Peyer's patch (tissue), 4 donors: ENCODE measurements at places on chromosomes 1 and 21. TPM values are rescaled to one million over a fixed set of nuclear protein-coding genes. Genes with fewer than 3 reads are reported as not detected.

Gene TPTE
- not detected for total RNA-seq

Gene CADM3
- total RNA-seq: 7.2 TPM

Gene KPRP
- not detected for total RNA-seq

Gene RABGAP1L
- 173 TPM for total RNA-seq

Gene MLLT11
- total RNA-seq: not detected

Gene KIF2C
- 2.5 TPM for total RNA-seq

Gene S100PBP
- total RNA-seq: 178 TPM

Gene CHRM3
- 17.2 TPM for total RNA-seq

Gene SYT14
- total RNA-seq: not detected

Gene SMCP
- total RNA-seq: not detected

Gene MROH7
- 22.3 TPM for total RNA-seq

Gene PLPPR5
- total RNA-seq: not detected

Gene CYP4A22
- total RNA-seq: not detected

Gene HTR1D
- 12.6 TPM for total RNA-seq

Gene NBPF20
- total RNA-seq: 4.0 TPM

Gene RYR2
- total RNA-seq: 1.2 TPM

Gene TNN
- 0.35 TPM for total RNA-seq

Gene SLC45A1
- 2.5 TPM for total RNA-seq

Gene ANKRD34A
- 0.54 TPM for total RNA-seq

Gene ALPL
- total RNA-seq: 10.7 TPM

Gene NOS1AP
- 18.5 TPM for total RNA-seq

Gene HORMAD1
- 1.6 TPM for total RNA-seq

Gene IGFN1
- not detected for total RNA-seq

Gene CYYR1
- total RNA-seq: 4.1 TPM

Gene FHAD1
- 0.95 TPM for total RNA-seq

Gene GRIK1
- not detected for total RNA-seq

Gene SFT2D2
- 49.6 TPM for total RNA-seq

Gene PIK3R3
- total RNA-seq: 12.4 TPM

Gene PTPN14
- total RNA-seq: 4.0 TPM

Gene TMEM63A
- total RNA-seq: 273 TPM

Gene CRNN
- 0.67 TPM for total RNA-seq

Gene SERTAD4
- 1.7 TPM for total RNA-seq

Gene PROX1
- total RNA-seq: 7.6 TPM
